ENCODE measurements at places on chromosomes 2 and 18.

GRCh38 chr2:99695130-99695943 lies 205.5 kb upstream of the REV1 start:
- no peak for DNase-seq

DNA sequence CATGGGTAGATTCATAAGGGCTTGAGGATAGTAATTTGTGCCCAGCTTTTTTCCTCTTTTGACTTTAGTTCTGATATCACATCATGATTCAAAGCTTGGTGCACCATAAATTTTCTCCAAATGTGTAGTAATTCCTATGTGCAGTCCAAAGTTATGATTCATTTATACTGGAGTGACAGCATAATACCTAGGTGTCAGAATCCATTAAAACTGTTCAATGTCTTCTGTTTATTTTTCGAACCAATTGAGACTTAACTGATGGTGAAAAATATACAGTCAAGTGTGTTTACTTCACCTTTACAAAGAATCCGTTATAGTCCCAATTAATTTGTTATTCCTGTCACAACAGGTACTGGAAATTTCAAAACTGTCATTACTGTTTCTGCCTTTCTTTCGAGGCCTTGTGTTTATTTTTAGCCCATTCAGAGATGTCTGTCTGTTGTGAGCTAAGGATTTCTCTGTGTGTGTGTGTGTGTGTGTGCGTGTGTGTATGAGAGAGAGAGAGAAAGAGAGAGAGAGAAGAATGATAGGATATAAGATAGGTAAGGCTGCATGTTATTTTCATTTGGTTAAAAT lies 389.7 kb upstream of the ATP5MC3 start:
- no peak for DNase-seq

- no peak for DNase-seq
These were observed 293.6 kb upstream of the CCDC68 start for GRCh38 chr18:55252901-55253300.

DNA sequence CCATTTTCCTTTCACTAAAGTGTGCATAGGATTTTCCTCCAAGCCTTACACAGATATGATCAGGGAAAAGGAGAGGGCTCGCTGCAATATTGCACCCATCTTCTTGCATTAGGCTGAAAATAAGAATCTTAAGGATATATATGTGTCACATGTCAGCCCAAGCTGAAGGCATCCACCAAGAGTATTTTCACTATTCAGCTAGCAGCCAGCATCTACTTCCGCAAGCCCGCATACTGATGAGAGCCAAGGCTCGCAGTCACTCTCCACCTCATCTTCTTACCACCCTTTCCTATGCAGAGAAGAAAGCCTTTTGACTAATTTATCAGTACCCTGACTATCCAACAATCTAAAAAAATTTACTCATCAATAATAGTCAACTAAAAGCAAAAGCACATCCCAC lies 6.1 kb downstream of the TMEM163 start:
- DNase-seq, result no peak

DNA sequence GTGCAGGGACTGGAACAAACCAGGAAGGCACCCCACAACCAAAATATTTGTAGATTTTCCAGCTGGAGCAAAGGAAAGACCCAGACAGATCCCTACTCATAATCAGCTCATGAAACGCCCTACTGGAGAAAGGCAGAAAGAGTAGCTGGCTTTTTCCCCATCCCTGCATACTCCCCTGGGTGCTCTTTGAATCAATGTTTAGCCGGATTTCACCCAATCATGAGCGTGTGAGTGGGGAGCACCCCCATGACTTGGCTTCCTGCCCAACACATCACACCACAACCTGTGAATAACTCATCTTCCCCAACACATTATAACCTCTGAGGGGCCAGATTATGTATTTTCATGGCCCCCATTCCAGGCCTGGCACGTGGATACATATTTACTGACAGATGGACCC lies 35.1 kb upstream of the SLC14A1 start:
- DNase-seq, result no peak

- no peak for DNase-seq
These were observed 68.1 kb downstream of the LAMA3 start for GRCh38 chr18:23757437-23757733.

DNA sequence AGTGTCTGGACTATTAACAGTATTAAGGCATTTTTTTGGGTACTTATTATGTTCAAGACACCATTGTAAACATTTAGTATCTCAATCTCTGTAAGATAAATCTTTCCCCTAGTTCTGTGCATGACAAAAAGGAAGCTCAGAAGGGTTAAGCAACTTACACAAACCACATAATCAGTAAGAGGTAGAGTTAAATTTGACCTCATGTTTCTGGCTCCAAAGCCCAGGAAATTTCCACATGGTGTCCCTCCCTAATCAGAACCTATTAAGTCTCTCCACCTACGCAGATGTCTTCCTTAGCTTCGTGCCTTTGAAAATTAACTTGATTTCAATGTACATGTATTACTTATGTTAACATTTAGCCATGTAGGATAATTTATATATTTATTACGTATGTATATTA lies 2.0 kb downstream of the MFSD6 start:
- DNase-seq, result no peak

DNA sequence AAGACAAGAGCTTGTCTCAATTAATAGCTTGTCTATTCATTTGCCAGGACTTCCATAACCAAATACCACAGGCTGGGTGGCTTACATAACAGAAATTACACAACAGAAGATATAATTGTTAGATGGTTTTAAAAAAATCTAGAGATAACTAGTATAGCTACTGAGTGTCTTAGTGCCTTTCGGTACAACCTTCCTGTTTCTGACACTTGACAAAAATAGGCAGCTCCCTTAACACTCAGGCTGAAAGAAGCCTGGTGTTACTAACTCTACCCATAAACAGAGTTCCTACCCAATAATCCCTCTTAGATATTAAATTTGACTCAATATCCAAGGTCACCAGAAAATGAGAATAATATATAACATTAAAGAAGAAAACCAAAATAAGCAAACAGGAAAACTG lies 129.7 kb downstream of the BARD1 start:
- no peak for DNase-seq

DNA sequence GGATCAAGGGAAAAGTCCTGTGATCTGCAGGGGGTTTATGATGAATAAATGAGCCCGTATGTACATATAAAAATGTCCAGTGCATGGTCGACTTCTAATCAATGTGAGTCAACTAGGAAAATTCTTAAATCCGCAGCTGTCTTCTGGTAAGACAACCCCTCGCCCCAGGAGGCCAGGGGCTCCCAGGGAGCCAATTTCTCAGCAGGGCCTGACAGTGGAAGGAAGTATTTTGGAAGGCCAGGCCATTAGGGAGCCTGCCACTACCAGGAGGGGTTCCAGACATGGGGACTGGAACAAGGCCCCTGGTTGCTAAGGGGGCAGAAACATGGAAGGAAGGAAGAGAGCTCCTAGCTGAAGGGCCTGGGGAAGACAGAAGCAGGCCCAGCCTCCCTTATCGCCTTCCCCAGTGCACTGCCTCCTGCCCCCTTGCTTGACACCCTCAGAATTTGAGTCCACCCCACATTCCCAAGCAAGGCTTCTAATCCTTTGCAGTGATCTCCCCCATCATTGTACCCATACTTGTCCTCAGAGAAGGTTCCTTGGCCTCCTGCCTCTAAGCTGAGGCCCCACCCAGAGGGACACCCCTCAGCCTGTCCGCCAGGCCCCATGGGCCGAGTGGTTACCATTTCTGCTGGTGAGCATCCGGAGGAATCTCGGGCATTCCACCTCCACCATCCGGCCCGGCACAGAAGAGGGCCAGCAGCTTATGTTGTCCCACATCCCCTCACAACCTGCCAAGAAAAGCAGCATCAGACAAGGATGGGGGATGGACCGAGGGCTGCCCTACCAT lies 45.9 kb downstream of the SCTR start:
- DNase-seq, result no peak

GRCh38 chr2:219112651-219113338 lies 47.8 kb downstream of the NHEJ1 start:
- no peak for DNase-seq

DNA sequence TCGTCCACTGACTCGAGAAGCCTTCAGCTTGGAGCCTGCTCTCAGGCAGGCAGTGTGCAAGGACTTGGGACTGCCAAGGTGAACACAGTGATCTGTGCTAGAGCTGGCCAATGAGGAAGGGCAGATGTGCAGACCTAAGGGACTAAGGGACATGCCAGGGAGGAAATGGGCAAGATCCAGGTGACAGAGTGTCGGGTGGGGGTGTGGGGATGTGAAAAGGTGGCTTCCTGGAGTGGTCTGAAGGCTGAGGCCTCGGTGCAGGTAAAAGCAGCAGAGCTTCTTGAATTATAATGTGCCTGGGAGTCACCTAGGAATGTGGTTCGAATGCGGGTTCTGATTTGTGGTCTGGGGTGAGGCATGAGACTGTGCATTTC lies 42.0 kb downstream of the STEAP3 start:
- DNase-seq, result no peak

DNA sequence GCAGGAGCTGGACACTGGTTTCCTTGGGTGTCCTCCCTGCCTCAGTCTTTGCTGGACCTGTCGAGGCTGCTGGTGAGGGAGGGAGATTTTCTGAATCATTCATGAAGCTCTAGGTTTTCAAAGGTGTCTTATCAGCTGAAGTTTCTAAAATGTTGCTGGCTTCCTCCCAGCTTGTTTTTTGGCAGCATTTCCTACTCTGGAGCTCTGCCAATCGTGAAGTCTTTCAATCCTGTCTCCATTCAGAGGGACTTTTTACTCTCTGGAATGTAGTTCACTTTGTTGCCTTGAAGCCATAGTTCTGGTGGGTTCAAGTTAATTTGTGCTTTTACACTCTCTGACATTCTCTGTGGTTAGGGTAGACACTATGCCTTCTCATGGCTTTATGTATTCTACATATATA lies 23.9 kb downstream of the SNTG2 start:
- DNase-seq, result no peak

GRCh38 chr2:11773747-11774525 lies 27.5 kb downstream of the LPIN1 start:
- DNase-seq, result no peak

GRCh38 chr18:43159086-43159770 lies 43.7 kb upstream of the RIT2 start:
- DNase-seq, result no peak

DNA sequence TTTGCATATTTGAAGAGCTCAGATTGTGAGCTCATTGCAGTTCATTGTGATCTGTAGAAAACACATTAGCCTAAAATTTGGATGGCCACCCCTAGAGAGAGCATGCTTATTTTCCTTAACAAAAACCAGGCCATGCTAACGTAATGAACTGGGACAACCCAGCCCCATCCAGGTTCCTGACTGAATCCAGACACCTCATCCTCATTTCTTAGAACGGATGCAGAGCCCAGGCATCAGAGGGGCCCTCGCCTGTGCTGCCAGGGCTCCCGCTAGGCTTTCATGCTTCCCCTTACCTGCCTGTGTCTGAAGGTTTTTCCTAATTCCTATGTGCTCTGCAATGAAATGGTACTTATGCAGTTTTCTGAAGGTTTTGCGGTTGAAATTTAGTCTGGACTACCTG lies 171.1 kb downstream of the CCDC102B start:
- DNase-seq, result no peak

- no peak for DNase-seq
These were observed 50.5 kb upstream of the TSPYL6 start for GRCh38 chr2:54306556-54306955.

GRCh38 chr2:11495844-11496681 lies 30.1 kb upstream of the E2F6 start:
- no peak for DNase-seq

- no peak for DNase-seq
These were observed 186.7 kb upstream of the RBMS1 start for GRCh38 chr2:160680294-160680693.

DNA sequence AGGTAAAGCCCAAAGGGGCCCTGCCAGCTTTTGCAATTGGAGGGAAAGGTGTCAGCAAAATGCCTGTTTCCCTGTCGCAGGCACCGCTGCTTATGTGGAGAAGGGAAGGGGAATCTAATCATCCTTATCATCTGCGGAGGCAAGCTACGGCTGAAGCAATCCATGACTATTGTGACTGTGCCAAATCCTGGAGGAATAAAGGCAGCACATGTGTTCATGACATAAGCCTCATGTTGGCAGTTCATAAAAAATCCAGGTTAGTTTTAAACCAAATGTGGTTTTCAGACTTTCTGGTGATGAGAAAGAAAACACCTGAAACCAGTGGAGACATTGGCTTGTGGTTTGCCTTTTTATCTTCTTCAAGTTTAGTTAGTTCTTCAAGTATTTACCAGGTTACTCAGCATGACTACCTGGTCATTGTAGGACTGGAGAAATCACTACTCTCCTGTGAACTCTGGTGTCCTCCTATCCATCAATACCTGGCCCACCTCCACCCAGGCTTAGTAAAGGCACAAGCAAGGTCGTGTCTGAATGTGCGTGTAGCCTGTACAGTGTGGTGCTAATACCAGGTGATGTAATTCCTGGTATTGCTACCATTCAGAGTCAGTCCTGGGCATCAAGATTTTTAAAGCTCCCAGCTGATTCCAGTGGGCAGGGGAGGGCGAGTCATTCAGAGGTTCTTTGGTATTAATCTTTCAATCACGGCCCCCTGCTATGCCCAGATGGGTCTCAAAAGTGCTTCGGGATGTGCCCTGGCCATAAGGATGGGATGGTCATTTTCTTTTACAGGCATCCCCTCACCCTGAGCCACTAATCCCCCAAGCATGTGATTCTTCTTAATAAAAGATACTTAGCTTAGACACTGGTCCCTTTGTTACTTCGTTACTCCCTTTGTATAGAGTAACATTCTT lies 96.8 kb downstream of the TGFA start:
- no peak for DNase-seq

DNA sequence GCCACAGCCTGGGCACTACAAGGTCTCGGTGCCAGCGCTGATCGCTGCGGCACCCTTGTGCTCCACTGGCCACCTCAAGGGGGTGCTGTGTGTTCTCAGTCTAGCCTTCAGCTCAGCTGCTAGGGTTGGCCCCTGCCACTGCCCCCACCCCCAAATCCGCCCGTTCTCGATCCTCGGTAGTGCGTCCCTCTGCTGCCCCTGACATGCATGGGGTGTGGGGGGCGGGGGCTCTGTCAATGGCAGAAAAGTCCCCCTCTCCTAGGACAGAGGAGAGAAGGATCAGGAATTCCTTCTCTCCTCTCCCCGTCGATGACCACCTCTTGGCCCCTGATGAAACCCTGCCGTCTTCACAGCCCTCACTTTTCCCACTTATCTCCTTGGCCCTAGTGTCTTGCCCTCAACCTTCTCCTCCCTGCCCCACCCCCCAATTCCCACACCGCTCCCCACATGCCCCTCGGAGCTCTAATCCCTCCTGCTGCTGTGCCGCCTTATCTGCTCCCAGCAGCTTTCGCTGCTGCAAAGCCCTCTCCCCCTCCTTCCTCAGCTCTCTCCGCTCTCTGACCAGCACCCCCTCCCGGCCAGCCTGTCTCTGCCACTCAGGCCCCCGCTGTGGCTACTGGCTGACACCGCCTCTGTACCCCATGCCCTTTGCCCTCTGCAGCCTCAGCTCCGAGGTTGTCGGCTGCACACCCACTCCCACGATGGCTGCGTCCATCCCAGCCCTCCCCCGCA lies 4.3 kb upstream of the ASIC4 start:
- no peak for DNase-seq
